Right renal pelvis (tissue), 4 donors: ENCODE measurements at places on chromosomes 2 and 18. TPM values are rescaled to one million over a fixed set of nuclear protein-coding genes. Genes with fewer than 3 reads are reported as not detected.

STARD7 gene
- polyA plus RNA-seq = 125 TPM

TMEM247 gene
- polyA plus RNA-seq = not detected

LRATD1 gene
- 19.3 TPM for polyA plus RNA-seq

DNA sequence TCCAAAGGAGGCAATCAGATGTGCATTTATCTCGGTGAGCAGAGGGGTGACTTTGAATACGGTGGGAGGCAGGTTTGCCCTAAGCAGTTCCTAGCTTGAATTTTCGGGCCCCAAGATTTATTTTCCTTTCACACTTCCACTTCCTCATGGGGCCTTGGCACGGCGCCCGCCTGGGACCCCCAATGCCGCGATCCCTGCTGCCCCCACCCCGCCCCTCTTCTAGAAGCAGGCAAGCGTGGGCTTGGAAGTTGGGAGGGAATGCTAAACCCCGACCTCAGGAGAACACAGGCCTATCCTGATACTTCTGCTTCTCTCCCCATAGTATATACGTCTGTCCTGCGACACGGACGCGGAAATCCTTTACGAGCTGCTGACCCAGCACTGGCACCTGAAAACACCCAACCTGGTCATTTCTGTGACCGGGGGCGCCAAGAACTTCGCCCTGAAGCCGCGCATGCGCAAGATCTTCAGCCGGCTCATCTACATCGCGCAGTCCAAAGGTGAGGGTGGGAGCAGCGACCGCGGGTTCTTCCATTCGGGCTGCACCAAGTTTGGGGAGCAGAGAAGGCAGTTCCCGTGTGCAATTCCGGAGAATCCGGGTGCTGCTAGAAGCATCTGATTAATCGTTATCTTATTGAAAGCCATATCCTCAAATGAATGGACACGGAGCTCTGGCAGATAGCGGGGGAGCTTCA, 21.6 kb downstream of the TRPM8 start:
- no peak for DNase-seq

DNA sequence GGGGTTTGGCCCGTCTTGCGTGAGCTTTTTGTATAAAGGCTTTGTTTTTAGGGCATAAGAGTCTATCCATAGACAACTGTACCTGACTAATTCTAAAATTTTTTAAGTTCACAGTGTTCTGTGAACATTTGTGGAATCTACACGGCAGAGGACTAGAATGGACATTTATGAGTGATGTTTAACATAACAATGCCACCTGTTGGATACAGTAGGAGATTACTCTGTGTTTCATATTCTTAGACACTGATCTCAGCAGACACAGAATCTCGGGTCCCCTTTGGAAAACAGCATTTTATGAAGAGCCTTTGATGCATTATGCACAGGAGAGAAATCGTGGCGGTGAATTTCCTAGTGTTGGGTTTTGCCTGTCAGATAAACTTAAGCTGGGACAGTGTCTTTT, 752.2 kb downstream of the DPP10 start:
- DNase-seq = no peak

GRCh38 chr2:219596954-219597551, 604 bp upstream of the STK11IP start:
- no peak for DNase-seq

- no peak for DNase-seq
These were observed 22.2 kb upstream of the FAM228A start for GRCh38 chr2:24152413-24153197.

- no peak for DNase-seq
These were observed 417.5 kb downstream of the NUP35 start for GRCh38 chr2:183541766-183542165.

GRCh38 chr18:51398104-51398503, 200.6 kb upstream of the MEX3C start:
- no peak for DNase-seq

- no peak for DNase-seq
These were observed 944.8 kb upstream of the CNTNAP5 start for GRCh38 chr2:123080331-123080730.

DNA sequence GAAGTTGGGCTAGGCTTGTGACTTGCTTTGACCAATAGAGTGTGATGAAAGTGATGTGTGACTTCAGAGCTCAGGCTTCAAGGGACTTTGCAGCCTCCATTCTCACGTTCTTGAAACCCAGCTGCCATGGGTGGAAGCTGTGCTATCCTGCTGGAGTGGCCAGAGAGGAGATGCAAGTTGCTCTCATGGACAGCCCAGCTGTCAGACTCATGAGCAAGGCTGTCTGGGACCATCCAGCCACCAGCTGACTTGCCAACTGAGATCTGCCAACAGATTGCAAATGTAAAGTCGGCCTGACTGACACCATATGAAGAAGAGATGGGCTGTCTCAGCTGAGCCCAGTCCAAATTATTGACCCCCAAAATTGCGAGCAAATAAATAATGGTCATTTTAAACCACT, 226.4 kb upstream of the CXCR4 start:
- no peak for DNase-seq

- no peak for DNase-seq
These were observed 118.8 kb upstream of the LHCGR start for GRCh38 chr2:48874282-48874681.

GRCh38 chr2:26464390-26465265, 13.3 kb downstream of the OTOF start:
- DNase-seq = no peak

DNA sequence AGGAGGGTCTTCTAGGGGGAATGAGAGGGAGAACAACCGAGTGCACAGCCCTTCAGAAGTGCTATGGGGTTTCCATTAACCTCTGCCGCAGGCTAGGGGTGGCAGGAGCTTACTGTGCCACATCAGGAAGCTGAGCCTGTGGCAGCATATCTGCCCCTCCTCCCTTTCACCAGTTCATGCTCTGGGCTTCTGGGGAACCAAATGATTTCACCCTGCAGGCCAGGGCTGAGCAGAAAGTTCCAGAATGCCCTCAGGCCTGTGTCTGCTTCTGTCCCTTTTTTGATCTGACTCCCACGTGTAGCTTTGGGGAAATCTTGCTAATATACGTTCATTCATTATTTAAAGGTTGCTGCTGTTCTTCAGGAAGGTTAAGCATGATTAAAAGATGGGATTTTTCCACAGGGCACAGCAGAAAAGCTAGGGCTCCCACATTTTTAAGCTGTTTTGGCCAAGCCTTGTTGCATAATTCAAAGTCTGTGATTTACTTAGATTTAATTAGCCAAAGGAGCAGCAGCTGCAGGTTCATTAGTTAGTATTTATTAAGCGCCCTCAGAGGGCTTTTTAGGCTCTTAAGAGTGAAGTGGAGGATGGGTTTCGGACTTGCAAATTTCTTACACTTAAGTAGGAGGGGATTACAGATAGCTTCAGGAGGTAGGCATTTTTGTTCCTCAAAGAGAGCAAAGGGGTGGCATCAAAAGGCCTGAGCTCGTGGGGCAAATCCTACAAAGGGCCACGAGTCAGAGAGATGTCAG, 10.2 kb downstream of the TMEM247 start:
- DNase-seq = no peak

DNA sequence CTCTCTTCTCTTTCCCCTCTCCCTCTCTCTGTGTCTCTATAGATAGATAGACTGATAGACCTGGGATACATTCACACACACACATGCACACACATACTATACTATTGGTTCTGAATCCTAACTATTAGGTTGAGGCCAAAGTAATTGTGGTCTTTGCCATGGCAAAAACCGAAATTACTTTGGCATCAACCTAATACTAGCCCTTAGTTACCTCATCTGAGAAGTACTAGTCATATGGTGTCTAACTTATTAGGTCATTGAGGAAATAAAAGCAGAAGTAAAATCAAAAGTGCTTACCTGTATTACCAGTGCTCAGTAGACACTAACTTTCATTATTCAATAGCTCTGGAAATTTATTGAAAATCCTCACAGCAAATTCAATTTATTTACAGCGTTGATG, 451.5 kb downstream of the EPHA4 start:
- DNase-seq = no peak
